DMS53 (cell line): ENCODE measurements at places on chromosomes 3 and 15.

- DNase-seq, result no peak
Observed at GRCh38 chr15:85759376-85759775, 35.3 kb downstream of the KLHL25 start.

- no peak for DNase-seq
Observed at GRCh38 chr15:90773485-90773884, 56.3 kb downstream of the BLM start.

GRCh38 chr3:177833332-177833731, 636.0 kb upstream of the TBL1XR1 start:
- DNase-seq, result peak; percentile 64

GRCh38 chr3:134802428-134803050, 7.5 kb downstream of the EPHB1 start:
- DNase-seq, result no peak

- no peak for DNase-seq
Observed at GRCh38 chr3:53566461-53567145, 72.2 kb downstream of the CACNA1D start.
